EL (cell line): ENCODE measurements at places on chromosomes 2 and 18.

GRCh38 chr2:172311921-172312345 is 115.5 kb upstream of the ITGA6 start:
- no peak for DNase-seq

- DNase-seq = peak; percentile 72
These were observed 2.6 kb downstream of the CYB5A start for GRCh38 chr18:74289137-74289536.

- DNase-seq = no peak
These were observed 15.2 kb downstream of the FBXO41 start for GRCh38 chr2:73268830-73269685.

DNA sequence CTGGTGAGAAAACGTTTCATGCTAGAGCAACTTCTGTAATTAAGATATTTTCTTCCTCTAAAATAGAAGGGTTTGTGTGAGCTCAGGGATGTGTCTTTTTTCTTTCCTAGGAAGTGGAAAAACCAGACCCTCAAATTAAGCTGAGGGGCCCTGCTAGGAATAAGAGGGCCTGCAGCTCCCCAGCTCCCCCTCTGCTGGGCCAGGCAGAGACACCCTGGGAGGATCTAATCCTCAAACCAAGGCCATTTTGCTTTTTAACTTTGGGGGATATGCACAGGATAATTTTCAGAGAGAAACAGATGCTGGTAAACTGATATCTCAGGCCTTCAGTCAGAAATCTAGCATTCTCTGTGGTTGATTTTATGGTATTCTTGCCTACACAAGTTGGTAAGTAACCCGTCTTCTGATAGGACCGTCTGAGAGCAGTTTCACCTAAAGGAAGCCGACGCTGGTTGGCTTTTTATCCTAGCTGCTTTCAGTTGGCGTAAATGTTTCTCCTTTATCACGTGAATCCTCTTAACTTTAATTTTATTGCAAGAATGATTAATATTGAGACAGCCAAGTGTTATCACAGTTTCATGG is 34.8 kb downstream of the SNTG2 start:
- no peak for DNase-seq

GRCh38 chr2:9543557-9543956 is 12.1 kb downstream of the ADAM17 start:
- DNase-seq = no peak

DNA sequence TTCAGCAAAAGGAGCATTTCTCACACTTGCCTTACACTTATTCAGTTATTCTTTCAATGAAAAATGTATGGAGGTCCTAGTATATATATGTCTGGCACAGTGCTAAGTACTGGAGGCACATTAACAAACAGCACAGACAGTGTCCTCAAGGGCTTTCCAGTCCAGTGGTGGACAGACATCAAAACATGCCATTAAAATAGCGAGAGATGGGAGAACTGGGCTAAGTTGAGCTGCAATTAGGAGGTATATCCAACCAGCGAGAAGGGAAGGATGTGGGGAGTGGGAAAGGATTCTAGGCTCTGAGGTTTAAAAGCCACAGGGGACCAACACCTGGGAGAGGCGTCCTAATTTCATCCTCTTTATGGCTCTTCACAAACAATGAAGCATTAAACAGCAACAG is 127.5 kb upstream of the TTC39C start:
- DNase-seq = no peak

- DNase-seq = peak; percentile 43
These were observed 273.9 kb downstream of the MYT1L start for GRCh38 chr2:2057125-2057721.

DNA sequence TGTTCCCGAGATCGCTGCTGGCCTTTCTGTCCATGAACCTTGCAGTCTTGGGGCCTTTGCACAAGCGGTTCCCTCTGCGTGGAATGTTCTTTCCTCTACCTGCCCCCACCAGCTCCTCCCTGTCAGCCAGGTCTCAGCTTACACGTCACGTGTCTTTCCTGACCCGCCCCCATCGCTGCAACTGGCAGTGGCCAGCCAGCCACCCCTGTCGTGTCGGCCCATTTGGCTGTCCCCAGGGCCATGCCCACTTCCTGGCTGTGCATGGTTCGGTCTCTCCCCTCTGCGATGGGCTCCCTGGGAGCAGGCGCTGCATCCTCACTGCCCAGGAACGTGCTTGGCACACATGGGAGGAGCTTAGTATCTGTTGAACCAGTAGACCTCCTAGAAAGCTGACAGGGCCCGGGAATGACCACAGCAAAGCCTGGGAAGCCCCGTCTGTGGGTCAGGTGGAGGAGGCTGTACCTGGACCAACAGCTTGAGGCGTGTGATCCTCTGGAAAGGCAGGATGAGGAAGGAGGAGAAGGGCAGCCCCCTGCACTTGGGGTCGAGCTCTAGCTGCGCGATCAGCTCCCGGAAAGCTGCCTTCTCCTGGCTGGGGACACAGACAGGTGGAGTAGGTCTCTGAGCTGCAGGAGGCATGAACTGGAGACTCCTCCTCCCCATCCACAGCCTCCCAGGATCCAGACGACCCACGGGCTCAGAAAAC is 21.0 kb downstream of the SNORC start:
- peak; percentile 69 for DNase-seq

DNA sequence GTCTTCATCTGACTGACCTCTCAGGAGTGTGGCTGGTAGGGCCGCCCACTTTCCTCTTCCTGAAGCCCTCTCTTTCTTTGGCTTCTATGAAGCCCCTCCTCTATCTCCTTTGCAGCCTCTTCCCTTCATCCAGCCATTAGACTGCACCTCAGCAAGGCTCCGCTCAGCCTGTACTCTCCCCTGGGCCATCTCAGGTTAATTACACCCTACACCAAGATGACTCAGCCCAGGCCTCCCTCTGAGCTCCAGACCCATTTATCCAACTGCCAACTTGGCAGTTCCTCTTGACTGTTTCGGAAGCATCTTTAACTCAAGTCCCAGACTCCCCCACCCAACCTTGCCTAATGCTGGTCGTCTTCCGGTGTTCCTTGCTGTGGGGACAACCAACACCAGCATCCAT is 5.8 kb upstream of the WNT6 start:
- peak; percentile 39 for DNase-seq

DNA sequence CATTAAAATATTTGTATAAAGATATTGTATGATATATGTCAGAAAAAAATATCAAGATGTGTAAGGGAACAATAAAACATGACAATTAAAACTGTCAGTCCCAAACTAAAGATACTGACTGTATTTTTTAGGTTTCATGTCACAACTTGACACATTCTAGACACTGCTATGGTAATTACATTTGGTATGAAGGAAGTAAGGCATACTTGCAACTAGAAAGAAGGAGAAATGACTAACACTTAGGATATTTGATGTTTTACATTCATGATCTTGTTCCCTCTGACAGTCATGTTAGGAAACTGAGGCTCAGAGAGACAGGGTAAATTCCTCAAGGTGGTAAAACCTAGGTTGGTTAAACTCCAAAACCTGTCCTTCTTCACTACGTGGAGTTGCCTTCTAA is 68.3 kb downstream of the TMEFF2 start:
- DNase-seq = no peak

DNA sequence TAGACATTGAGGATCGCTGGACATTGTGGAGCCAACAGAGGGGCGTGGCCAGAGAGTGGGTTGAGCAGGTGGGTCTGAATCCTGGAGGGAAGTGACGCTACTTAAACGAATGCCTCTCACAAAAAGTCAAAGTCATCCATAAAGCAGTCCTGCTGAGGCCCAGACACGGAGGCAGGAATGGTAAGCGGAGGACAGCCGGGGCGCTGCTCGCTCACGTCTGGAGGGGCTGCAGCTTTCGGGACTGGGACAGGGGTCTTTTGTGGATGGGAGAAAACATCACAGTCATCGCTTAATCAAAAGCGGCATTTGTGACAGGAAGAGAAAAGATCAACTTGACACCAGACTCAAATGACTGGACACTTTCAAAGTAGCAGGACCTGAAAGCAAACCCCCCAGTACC is 88.4 kb downstream of the PTGR3 start:
- DNase-seq = no peak

DNA sequence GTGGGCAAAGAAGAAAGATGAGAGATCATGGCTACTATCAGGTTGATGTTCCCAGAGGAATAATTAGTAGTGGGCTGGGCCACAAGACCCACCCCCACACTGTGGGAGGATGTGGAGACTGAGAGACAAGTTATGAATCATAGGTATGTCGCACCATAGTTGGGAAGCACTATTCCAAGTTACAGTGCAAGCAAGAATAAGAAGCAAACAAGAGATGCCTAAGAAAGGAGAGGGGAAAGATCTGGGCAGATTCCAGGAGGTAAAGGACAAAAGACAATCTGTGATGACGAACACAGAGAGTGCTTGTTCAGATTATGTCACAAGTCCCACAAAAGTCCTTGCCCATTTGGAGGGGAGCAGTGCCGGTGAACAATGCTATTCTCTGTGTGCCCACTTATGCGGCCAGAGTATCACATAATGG is 56.6 kb downstream of the FAM228A start:
- DNase-seq = peak; percentile 31

GRCh38 chr18:37657493-37657892 is 91.9 kb upstream of the CELF4 start:
- no peak for DNase-seq

DNA sequence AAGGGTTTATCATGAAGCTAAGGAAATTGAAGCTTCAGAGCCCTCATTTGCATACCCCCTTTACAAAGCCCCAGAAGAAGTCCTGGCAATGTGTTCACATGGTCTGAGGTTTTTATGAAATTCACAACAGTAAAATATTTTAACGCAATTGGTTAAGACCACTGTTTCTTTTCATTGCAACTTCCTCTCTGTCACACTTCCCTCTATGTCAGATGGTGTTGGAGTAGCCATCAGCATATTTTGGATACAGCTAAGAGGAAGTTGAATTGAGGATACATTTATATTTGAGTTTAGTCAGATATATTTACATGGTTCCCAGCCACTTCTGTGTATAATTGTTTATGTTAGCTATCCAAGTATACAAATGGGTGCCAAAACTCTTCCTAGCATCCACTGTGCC is 170.0 kb downstream of the TXNL1 start:
- no peak for DNase-seq

DNA sequence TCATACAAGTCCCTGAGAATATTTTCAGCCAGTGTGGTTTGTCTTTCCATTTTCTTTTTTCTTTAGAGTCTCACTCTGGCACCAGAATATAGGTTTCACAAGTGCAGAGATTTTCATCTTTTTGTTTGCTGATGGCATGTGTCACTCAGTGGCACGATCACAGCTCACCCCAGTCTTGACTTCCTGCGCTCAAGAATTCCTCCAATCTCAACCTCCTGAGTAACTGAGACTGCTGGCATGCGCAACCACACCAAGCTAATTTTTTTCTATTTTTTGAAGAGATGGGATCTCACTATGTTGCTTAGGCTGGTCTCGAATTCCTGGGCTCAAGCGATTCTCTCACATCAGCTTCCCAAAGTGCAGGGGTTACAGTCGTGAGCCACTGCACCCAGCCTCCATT is 23.9 kb downstream of the NBEAL1 start:
- DNase-seq = no peak

- peak; percentile 74 for DNase-seq
These were observed 11.5 kb downstream of the VPS4B start for GRCh38 chr18:63410792-63411191.

- no peak for DNase-seq
These were observed 83.4 kb downstream of the SLC5A7 start for GRCh38 chr2:108069515-108070310.

DNA sequence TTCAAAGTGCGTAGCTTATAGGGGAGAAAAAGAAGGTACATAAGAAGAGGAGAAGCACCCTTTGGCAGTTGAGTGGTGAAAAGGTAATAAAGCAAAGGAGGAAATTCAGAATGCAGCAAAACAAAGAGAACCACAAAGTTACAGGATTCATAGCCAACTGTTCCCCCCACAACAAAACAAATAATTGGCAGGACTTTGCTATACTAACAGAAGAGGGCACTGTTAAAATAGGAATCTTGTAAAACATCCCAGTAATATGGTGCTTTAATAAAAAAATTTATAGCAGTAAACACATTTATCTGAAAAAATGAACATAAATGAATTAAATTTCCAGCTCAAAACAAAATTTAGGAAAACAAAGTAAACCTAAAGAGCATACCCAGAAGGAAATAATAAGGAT is 42.3 kb downstream of the R3HDM1 start:
- DNase-seq = no peak

DNA sequence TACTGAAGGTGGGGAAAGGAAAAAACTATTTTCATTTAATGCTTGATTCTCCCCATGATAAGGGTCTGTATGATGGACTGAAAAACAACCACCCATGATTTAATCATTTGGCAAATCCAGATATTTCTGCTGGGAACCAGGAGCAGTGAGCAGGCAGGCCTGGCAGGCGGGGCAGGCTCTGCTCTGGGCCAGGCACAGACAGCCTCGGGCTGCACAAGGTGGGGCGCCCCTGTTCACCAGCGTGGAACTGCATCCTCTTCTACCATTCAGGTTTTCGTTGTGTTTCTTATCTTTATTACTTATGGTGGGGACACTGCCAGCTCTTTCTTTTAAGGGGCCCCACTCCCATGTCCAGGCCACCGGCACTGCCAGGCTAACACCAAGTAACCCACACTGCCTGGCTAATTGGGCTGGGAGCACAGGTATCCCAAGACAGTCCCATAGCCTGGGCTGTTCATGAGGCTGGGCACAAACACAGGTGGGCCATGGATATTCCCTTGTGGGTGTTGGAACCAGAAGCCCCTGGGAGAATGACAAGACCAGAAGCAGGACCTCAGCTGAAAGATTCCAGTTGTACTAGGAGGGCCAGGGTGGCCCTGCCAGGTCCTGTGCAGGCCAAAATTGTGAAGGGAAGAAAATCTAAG is 57.1 kb upstream of the RALBP1 start:
- no peak for DNase-seq

- no peak for DNase-seq
These were observed 38.0 kb downstream of the KCTD1 start for GRCh38 chr18:26510337-26510736.
